Placental epithelial cell (primary cell): ENCODE measurements at places on chromosomes 12 and 14. TPM values are rescaled to one million over a fixed set of nuclear protein-coding genes. Genes with fewer than 3 reads are reported as not detected.

SIX1 gene
- not detected in 2 replicates for total RNA-seq

CHMP4A gene
- 20.5 and 22.0 TPM in 2 replicates for total RNA-seq

OR4E2 gene
- total RNA-seq, result not detected in 2 replicates

DAO gene
- total RNA-seq, result not detected in 2 replicates

RILPL1 gene
- total RNA-seq, result 12.3 and 13.7 TPM in 2 replicates

GRIP1 gene
- total RNA-seq, result 2.1 and 4.7 TPM in 2 replicates

CABP1 gene
- total RNA-seq, result 0.33 TPM in 1 of 2 replicates, not detected in the other

SYCP3 gene
- under 0.01 TPM in 1 of 2 replicates, not detected in the other for total RNA-seq

ITGA7 gene
- total RNA-seq, result 0.22 and 0.39 TPM in 2 replicates

FRMD6 gene
- 75.8 and 494 TPM in 2 replicates for total RNA-seq

TMEM253 gene
- 0.33 TPM in 1 of 2 replicates, not detected in the other for total RNA-seq

FOXN4 gene
- not detected in 2 replicates for total RNA-seq

AKAP6 gene
- 2.5 and 2.7 TPM in 2 replicates for total RNA-seq

KRT73 gene
- not detected in 2 replicates for total RNA-seq

STAC3 gene
- 0.39 TPM in 1 of 2 replicates, not detected in the other for total RNA-seq

VDR gene
- total RNA-seq, result 3.1 and 13.6 TPM in 2 replicates

SERPINA3 gene
- total RNA-seq, result 0.54 TPM in 1 of 2 replicates, not detected in the other

PLEKHG7 gene
- total RNA-seq, result not detected in 2 replicates

TGM1 gene
- total RNA-seq, result 33.4 and 35.4 TPM in 2 replicates

FGF23 gene
- not detected in 2 replicates for total RNA-seq

POTEM gene
- total RNA-seq, result not detected in 2 replicates

FITM1 gene
- 0.39 and 1.7 TPM in 2 replicates for total RNA-seq

PABPN1 gene
- 34.1 and 58.1 TPM in 2 replicates for total RNA-seq

ABCD4 gene
- 34.1 and 34.2 TPM in 2 replicates for total RNA-seq

GNB3 gene
- 0.65 and 3.1 TPM in 2 replicates for total RNA-seq

GPR135 gene
- total RNA-seq, result 2.7 and 2.9 TPM in 2 replicates

OAS2 gene
- total RNA-seq, result 0.39 and 0.54 TPM in 2 replicates

SERPINA5 gene
- not detected in 2 replicates for total RNA-seq

REP15 gene
- 0.65 and 0.79 TPM in 2 replicates for total RNA-seq

SLC10A1 gene
- not detected in 2 replicates for total RNA-seq

FZD10 gene
- total RNA-seq, result 0.87 TPM in 1 of 2 replicates, not detected in the other

OTOGL gene
- not detected in 2 replicates for total RNA-seq

SERPINA9 gene
- not detected in 2 replicates for total RNA-seq

ACOT2 gene
- 17.7 and 26.7 TPM in 2 replicates for total RNA-seq

BHLHE41 gene
- total RNA-seq, result 0.22 and 1.2 TPM in 2 replicates

PZP gene
- total RNA-seq, result not detected in 2 replicates

TMEM119 gene
- total RNA-seq, result 3.5 and 47.9 TPM in 2 replicates

MAPK1IP1L gene
- total RNA-seq, result 29.1 and 78.1 TPM in 2 replicates

GPR33 gene
- not detected in 2 replicates for total RNA-seq

DHRS2 gene
- 82.9 and 146 TPM in 2 replicates for total RNA-seq

CD4 gene
- total RNA-seq, result 0.98 and 1.2 TPM in 2 replicates

KCNC2 gene
- not detected in 2 replicates for total RNA-seq

SYNDIG1L gene
- not detected in 2 replicates for total RNA-seq

RBP5 gene
- 0.39 TPM in 1 of 2 replicates, not detected in the other for total RNA-seq

HOXC10 gene
- not detected in 2 replicates for total RNA-seq

RAB3IP gene
- total RNA-seq, result 12.6 and 17.7 TPM in 2 replicates

RNU7-1 gene
- not detected in 2 replicates for total RNA-seq

NPAS3 gene
- 1.6 and 1.8 TPM in 2 replicates for total RNA-seq

PAPLN gene
- total RNA-seq, result 4.4 and 6.7 TPM in 2 replicates

CLEC6A gene
- total RNA-seq, result not detected in 2 replicates
